ENCODE measurements at places on chromosomes 11 and 22.

- no peak for DNase-seq
Observed at GRCh38 chr11:115455613-115456012, 48.6 kb downstream of the CADM1 start.

- no peak for DNase-seq
Observed at GRCh38 chr11:20070459-20070858, 89.8 kb downstream of the DBX1 start.

DNA sequence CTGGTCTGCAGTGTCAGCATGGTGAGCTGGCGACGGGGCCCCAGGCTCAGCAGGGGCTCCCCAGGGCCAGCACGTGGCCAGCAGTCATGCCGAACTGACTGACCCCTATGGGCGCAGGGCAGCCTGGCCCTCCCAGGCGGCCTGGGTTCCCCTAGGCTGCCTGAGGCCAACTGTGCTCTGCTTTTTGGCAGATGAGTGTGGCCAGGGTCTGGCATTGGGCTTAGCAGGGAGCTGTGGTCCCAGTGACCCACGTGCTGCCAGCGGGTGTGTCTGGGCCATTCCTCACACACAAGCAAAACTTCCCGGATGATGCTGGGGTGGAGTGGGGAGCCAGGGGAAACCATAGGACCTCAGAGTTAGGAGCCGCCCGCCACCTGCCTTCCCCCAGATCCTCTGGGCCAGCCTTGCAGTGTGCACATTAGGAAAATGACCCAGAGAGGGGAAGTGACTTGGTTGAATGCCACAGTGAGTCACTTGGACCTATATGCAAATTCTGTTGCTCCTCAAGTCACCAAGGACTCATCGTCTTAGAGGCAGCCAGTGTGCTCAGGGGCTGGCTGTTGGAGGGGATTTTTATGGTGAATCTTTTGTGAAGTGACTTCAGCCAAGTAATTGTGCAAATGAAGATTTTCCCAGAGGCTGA is 6.5 kb downstream of the ADORA2A start:
- peak; percentile 50 for DNase-seq

- no peak for DNase-seq
Observed at GRCh38 chr11:7418061-7418460, 67.2 kb upstream of the OLFML1 start.

GRCh38 chr11:93908689-93909088 is 58.3 kb upstream of the VSTM5 start:
- DNase-seq, result no peak

All from CD4-positive, alpha-beta T cell treated with Interleukin-17A for 4 hours (primary cell).